ENCODE measurements at places on chromosomes 6 and 20. TPM values are rescaled to one million over a fixed set of nuclear protein-coding genes. Genes with fewer than 3 reads are reported as not detected.
A peak's percentile ranks its signal among the peaks of the same experiment; 100 is the strongest.

The PHF1 gene
- total RNA-seq: 86.4 TPM

The AAR2 gene
- 19.4 TPM for total RNA-seq

The TBC1D32 gene
- 7.5 TPM for total RNA-seq

The HRH3 gene
- not detected for total RNA-seq

The BPIFA1 gene
- total RNA-seq: not detected

The RBPJL gene
- total RNA-seq: not detected

The PRR18 gene
- not detected for total RNA-seq

The HDGFL1 gene
- total RNA-seq: not detected

- peak; percentile 85 for DNase-seq
Observed at GRCh38 chr20:54475334-54476168, at the start of gene DOK5. Gene DOK5 (plus strand): TSS chr20:54475593. CDS start chr20:54475947, 354 bp downstream.

- DNase-seq: no peak
Observed at GRCh38 chr6:62974452-62974851, 236.8 kb upstream of the FKBP1C start.

- no peak for DNase-seq
Observed at GRCh38 chr6:97885325-97885724, 602.3 kb upstream of the MMS22L start.

DNA sequence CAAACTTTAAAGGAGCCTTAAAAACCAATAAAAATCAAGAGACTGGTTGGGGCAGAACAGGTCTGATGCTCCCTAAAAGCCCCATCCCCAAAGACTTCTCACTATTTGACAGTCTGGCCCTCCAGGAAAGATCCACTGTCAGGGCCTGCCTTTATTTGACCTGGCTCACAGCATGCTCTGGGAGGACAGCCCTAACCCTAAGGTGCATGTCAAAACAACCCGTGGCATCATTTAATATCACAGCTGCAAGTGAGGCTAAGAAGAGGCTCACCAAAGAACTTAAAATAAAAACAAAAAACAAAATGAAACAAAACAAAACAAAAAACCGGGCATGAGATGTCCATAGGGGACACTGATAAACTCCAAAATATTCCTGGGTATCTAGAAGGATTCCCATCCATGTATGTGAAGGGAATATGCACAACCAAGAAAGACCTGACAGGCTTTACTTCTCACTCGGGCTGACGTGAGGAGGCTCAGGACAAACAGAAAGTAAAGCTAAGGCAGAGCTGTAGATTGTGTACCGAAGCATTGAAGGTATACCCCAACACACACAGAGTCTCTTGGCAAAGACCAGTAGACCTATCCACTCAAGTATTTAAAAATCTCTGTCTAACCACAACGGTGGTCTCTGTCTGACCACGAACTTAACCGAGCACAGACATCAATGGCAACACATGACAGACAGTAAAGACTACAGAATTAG lies 57.3 kb downstream of the AHI1 start:
- no peak for DNase-seq

DNA sequence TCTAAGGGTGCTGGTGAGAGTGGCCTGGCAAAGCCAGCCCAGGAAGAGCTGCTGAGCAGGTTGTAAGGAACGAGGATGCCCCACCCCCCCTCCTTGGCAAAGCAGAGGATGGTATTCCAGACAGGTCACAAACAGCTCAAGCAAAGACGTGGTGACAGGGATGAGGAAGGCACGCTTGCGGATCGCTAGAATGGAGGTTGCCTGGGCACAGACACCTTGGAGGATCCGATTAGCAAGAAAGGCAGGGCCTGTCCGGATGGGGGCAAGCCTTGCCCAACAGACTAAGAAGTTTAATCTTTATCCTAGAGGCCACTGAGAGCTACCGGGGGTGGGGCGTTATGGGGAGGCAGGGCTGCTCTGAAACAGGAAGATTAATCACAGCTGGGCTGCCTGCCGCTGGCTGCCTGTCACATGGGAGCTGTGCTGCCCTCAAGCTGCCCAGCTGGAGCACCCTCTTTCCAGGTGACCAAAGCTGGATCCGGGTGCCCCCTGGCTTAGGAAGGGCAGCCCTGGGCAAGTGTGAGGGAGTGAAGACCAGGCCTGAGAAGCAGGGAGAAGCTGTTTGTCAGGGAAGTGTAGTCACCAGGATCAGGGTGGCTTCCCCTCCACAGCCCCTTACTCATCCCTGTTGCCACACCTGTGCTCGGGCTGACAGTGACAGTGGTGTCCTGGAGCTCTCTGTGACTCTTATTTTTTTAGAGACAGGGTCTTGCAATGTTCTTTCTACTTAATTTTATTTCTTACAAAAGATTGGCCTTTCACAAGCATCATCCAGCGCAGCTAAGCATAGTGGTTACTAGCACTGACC lies 9.1 kb upstream of the MAPK13 start:
- no peak for DNase-seq

DNA sequence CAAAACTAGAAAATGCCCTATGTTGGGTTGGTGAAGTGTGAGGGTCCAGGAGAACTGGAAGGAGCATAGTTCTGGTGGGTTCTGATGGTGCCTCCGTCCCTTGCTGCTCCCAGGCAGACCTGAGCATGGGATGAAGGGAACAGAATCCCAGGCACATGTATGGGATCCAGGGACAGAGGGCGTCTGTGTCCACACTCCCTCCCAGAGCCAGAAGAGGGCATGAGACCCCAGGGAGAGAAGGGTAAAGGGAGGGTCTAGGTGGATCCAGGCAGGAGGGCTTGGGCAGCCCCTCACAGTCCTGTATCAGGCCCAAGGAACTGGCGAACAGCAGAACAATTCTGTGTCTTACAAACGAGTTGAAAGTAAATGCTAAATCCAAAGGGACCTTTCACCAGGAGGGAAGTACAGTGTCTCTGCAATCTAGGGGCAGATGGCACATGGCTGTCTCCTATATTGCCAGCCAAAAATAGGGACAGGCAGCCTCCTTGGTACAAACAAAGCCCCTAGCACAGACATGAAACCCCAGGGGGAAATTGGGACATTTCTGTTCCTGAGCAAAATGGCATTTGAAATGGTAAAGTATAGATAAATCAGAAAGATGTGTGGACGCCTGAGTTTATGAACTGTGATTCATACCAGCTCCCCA lies 2.5 kb upstream of the BPIFA1 start:
- DNase-seq: no peak

- DNase-seq: no peak
Observed at GRCh38 chr6:149461670-149462069, 23.1 kb downstream of the ZC3H12D start.

DNA sequence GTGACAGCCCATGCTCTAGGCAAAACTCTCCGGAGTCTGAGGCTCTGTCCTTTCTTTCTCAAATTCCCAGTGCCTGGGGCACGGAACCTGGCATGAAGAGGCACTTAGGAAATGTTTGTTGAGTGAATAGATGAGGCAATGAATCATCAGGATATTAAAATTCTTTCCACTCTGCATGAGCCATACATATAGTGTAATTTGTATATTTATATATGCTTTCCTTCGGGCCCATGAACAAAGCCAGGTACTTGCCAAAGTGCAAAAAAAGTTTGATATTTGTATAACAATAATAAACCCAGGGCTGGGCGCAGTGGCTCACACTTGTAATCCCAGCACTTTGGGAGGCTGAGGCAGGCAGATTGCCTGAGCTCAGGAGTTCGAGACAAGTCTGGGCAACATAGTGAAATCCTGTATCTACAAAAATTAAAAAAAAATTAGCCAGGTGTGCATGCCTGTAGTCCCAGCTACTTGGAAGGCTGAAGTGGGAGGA lies 212.3 kb upstream of the ZNF217 start:
- no peak for DNase-seq

GRCh38 chr6:52381249-52381648 lies 19.3 kb downstream of the PAQR8 start:
- no peak for DNase-seq

GRCh38 chr6:5713519-5713918 lies 293.2 kb downstream of the NRN1 start:
- no peak for DNase-seq

GRCh38 chr20:41412324-41413120 lies 45.9 kb upstream of the EMILIN3 start:
- DNase-seq: no peak

DNA sequence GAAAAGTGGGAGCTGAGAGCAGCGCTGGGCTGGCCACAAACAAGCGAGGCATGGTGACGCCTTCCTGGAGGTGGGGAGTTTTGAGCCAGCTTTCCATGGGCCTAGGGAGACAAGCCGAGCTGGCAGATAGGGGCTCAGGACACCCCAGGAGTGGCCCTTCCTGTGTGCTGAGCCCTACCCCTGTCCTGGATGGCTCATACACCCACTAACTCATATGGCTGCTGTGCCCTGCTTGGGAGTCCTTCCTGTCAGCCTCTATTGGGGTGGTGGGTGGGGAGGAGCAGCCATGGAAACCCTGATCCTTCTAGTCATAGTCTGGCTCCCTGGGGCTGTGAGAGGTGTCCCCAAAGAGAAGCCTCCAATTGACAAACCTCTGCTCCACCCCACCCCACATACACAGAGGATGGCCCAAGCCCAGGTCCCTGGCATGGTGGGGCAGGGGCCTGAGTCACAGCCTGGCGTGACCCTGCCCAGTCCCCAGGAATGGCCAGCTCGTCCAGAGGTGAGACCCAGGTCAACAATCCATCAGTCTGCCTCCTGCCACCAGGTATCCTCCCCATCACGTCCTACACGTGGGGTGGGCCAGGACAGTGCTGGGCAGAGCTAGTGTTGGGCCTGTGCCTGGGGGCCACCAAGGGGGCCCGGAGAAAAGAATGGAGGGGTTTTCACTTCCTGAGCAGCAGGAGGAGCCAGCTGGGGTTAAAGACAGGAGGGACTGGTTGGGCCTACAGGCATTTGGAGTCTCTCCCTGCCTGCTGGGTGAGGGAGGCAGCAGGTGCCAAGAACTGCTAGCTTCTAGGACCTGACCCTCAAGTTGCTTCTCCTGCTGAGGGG lies 52.2 kb downstream of the MRPL14 start:
- DNase-seq: no peak

- DNase-seq: peak; percentile 51
Observed at GRCh38 chr6:133891149-133891926, 2.4 kb downstream of the TCF21 start.

DNA sequence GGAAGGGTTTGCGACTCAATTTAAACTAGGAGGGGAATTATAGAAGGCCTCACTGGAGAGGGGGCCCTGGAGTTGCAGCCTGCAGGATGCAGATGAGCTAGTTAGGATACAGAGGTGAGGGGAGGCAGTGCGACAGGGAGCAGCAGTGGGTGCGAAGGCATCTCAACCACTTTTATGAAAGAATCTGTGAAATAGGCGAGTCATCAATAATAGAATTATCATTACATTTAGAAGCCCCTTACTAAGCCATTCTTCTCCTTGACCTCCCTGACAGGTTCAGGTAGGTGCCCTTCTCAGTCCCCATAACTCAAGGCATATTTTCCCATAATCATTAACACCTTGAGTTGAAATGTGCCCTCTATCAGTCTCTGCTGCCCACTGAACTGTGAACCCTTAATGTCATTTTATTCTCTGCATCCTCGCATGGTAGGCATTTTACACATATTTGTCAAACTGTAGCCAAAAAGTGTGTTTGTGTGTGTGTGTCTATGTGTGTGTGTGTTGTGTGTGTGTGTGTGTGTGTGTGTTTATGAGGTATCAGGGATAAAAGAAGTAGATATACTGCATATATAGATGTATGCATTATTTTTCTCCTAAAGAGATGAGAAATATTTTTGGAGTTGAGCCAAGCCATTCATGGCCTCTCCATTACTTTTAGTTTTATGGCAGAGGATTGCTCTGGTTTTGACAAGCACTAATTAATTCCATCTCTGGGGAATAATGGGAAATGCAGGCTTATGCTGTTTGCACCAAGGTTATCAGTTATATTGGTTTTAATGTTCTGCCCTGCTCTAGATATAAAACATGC lies 898.8 kb downstream of the KIF16B start:
- no peak for DNase-seq

- peak; percentile 44 for DNase-seq
Observed at GRCh38 chr6:45378334-45378926, 696 bp upstream of the SUPT3H start.

GRCh38 chr20:63032861-63033793 lies 26.4 kb upstream of the BHLHE23 start:
- peak; percentile 71 for DNase-seq

DNA sequence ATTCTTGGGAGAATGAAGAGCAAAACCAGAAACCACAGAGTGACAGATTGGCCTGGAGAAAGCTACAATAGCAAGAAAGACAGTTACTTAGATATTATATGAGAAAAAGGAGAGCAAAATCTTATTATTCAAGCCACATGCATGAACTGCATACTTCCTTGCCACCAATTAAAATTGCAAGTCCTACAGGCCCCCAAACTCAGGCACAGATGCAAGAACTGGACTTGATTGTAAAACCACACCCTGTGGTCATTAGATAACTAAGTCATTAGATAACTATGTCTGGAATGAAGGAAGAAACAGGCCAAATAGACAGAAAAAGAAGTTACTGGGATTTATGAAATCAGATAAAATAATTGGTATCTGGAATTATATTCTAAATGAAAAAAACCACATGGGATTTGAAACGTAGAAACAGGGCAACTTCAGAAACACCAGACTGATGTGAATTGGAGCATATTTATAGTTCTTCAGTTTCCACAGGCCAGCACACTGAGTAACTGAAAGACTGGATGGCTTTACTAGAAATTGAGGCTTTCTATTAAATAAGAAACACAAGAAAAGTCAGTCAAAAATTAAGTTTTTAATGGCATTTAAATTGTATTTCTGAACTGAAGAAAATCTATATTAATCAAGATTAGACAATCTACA lies 49.4 kb upstream of the CARMIL1 start:
- DNase-seq: no peak

DNA sequence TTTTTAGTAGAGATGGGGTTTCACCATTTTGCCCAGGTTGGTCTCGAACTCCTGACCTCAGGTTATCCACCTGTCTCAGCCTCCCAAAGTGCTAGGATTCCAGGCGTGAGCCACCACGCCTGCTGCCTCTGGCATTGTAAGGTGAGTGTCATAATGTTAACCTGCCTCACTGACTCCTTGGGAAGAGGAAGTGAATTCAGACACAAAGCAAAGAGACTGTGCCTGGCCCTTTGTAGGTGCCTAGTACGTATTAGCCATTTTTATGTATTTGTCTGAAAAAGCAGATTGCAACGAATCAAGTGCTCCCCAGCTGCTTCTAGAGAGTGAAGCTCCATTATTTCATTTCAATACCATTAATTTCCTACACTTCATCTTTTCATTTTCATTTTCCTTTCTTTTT lies 260.5 kb downstream of the SAMD5 start:
- no peak for DNase-seq

Measured in aorta (tissue), 5 donors.